ENCODE measurements at places on chromosomes 7 and 10.
A peak's percentile ranks its signal among the peaks of the same experiment; 100 is the strongest.

DNA sequence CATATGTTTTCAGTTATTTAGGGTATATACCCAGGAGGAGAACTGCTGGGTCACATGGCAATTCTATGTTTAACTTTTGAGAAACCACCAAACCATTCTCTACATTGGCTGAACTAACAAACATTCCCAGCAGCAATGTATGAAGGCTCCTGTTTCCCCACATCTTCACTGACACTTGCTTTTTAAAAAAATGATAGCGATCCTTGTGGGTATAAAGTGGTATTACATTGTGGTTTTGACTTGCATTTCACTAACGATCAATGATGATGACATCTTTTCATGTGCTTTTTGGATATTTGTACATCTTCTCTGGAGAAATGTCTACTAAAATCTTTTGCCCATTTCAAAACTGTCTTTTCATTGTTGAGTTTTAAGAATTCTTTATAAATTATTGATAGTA is 51.2 kb upstream of the ANAPC16 start:
- DNase-seq = no peak

GRCh38 chr7:128194533-128195282 is 46.4 kb upstream of the LEP start:
- DNase-seq = no peak

GRCh38 chr7:124032369-124033094 is at the start of gene TMEM229A:
TMEM229A (minus strand) TSS chr7:124033067; CDS start chr7:124033003, 64 bp downstream.
- DNase-seq = peak; percentile 77

GRCh38 chr10:130040817-130041330 is 69.8 kb downstream of the C10orf143 start:
- DNase-seq = no peak

DNA sequence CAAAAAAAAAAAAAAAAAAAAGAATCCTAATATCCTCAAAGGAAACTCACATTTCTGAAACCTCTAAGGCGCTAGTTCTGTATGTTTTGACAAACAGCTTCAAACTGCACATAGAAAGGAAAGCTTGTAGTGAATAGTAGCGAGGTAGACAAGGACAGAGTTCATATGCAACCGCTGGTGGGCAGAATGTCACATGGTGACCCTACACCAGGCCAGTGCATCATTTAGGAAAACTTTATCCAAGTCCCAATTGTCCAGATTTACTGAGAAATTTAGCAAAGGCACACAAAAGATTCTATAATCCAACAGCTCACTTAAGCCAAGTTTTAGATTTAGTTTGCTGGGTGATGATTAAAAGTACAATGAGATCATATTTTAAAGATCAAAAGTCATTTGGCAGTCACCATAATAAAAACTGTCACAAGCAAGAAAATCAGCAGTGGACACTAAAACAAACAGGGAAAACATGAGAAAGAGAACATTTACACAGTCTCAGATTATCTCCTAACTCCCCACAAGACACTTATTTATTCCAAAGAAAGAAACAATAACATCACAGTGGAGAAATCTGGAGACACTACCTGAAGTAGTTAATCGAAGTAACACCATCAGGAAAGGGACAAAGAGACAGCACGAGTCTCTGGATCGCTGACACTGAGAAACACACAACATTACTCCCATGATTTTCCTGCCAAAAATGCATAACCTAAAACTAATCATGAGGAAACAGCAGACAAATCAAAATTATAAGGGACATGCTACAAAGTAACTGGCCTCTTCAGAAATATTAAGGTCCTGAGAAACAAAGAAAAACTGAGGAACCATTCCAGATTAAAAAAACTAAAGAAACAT is 20.2 kb downstream of the FAM204A start:
- no peak for DNase-seq
